H1 (cell line): ENCODE measurements at places on chromosomes 7 and 10.

DNA sequence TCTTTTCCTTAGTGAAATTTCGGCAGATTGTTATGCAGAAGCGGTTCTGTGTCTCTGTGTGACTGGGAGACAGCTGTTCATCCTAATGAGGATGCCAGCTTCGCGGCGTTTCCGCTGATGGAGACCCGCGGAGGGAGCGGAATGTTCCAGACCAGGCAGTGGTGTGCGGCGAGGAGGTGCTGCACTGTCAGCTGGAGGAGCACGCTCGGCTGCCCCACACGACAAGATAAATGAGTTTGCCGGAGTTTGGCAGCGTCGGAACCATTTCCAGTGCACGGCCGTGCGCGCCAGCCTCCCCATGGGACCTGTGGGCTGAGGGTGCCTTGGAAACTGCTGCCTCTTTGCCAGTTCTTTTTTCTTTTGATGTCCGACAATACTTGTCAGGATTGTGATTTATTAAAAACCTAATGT is 64.6 kb downstream of the WDR37 start:
- DNase-seq = peak; percentile 34

- DNase-seq = no peak
These were observed 74.0 kb downstream of the WNT2 start for GRCh38 chr7:117248829-117249228.

DNA sequence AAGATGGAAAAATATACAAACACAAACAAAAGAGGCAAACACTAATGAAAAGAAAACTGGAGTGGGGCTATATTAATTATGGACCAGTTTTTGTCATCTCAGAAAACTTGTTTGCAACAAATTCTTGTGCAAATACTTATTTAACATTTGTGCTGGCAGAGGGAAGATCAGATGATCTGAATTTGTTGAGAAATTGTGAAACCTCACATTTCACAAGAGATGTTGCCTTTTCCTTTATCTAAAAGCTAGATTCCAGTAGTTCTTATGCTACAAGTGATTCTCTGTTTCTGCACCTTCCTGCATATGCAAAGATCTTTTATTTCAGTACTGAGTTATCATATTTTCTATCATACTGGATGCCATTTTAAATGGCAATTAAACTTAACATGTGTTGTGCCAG is 320.7 kb downstream of the SUGCT start:
- no peak for DNase-seq

GRCh38 chr7:12456506-12456905 is 52.8 kb upstream of the VWDE start:
- no peak for DNase-seq

DNA sequence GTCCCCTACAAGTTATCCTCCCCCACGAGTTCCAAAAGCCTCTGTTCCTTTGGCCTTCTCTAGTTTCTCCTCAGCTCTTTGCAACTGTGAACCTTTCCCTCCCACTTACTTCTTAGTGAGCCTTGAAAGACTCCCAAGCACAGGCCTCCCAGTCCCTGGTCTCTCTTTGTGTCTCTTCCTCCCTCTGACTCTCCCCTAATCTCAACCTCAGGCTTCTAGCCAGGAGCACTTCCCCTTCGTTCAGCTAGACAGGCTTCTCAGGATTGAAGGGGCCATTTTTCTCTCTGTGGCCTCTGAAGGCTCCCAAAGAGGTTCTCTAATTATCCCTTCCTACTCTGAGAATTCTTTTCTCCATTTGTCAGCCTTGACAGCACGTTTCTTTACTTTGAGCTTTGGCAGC is 50.2 kb upstream of the PHYHIPL start:
- no peak for DNase-seq

- DNase-seq = no peak
These were observed 14.6 kb upstream of the DRGX start for GRCh38 chr10:49410365-49411074.

DNA sequence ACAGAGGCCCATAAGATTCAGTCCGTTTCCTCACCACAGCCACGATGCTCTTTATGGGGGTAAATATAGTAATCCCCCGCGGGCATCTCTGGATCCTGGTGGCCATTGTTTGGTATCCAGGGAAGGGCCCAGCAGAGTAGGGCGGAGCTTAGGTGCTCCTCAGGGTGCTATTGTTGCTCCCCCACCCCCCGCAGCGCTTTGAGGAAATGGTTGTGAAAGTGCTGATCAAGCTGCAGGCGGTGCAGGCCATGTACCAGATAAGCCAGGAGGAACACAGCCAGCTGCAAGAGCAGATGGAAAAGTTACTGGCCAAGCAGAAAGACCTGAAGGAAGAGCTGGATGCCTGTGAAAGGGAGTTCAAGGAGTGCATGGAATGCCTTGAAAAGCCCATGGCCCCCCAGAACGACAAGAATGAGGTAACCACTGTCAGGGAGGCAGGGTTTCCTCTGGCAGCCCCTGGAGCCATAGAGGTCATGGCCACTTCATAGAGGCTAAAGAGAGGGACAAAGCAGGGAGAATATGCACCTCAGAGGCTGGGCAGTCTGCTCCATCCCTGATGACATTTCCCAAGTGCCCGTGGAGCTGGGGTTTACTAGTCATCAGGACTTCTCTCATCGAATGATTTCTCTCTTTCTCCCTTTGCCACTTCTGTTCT is 17.6 kb upstream of the FLNC start:
- DNase-seq = no peak

DNA sequence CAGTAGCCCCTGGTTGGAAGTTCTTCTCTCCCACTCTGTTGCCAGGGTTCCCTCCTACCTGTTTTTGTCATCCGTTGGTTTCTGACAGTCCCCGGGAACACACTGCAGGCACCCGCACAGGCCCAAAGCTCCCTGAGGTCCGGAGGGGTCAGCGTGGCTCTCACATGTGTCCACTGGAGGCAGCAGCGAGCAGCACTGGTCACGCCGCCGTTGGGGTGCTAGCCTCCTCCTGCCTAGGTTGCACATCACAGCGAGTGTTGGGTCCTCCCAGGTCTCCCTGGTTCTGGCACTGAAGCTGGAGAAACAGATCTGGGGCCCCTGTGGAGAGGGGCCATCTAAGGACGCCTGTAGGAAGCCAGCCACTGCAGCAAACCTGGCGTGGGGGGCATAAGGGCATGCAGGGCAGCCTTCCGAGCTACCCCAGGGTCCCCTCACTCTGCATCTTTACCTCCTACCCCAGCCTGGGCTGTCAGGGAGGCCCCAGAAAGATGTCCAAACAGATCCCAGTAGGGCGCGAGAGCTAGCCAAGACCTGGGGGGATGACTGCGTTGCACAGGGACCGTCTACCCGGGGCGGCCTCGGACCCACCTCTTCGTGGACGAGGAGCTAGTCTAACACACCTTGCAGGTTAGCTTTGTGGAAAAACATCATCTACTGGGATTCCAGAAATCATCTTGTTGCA is 28.9 kb downstream of the LRRC27 start:
- no peak for DNase-seq

DNA sequence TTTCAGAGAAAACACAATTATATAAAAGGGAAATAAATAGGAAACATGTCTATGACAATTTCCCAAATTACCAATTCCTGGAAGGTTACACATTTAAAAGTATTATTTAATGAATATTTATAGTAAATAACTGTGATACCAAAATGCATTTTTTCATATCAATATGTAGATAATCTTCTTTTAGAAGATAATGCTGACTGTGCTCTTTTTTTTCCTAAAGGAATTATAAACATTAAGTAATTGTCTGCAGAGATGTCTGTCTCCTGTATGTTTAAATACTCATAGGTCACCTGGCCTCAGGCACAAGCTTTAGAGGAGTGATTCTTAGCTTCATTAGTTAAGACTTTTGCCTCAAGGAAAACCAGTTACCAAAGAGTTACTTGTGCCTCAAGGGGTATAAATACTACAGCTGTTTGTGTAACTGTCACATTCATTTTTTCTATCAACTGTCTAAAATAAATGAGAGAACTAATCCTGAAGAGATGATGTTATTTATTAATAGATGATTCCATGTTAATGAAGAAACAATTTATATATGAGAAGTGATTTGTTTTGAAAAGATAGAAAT is 77.1 kb downstream of the DNAJC1 start:
- DNase-seq = no peak

DNA sequence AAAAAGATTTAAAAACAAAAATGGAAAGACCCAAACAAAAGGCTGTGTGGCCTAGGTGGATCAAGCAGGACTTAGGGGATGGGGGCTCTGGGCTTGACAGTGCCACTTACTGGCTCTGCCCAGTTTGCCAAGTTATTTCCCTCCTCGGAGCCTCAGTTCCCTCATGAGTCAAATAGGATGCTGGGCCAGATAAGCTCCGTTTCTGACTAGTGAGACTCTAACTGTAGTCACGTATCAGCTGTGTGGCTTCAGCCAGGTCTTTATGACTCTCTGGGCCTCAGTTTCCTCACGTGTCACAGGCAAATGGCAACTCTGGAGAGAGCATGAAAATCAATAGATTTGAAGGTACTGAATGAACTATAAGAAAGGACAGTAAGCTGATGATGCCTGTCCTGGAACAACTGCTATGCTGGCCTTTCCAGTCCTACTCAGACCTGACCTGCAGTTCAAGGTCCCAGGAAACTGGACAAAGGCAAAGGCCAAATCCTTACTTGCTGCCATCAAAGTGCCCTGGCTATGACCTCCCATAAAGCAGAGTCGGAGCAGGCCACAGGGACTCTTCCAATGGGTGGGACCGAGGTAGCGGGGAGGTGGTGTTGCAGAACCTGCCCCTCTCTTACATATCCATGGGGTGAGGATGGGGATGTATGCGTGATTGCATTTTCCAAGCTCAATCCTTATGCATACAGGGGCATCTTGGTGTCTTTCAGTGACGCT is 27.0 kb downstream of the FAM53B start:
- no peak for DNase-seq

- DNase-seq = no peak
These were observed at the start of gene ANKRD22 for GRCh38 chr10:88851706-88852105. TSS of gene ANKRD22 (minus strand) at chr10:88851844. CDS start at chr10:88851607, 237 bp downstream.

- no peak for DNase-seq
These were observed 269.9 kb downstream of the BAMBI start for GRCh38 chr10:28947171-28947570.

DNA sequence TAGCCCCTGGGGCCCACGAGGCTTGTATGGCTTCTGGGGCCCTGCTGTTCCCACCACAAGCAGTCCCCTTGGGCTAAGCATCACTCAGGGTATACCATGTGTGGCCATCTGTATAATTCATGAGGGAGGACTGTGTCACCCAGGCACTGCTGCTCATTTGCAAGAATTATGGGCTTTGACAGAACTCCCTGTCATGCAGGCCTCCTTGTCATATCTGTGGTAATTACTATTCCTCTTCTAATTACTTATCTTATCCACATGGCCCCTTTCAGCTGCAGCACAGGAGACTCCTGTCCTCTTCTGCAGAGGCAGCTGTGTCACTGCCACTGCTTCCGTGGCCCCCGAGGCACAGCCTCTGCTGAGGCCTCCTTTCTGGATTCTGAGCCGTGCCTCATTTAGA is 46.3 kb downstream of the LRMDA start:
- DNase-seq = no peak

GRCh38 chr7:81507221-81507620 is 262.6 kb downstream of the HGF start:
- DNase-seq = no peak

- no peak for DNase-seq
These were observed 36.4 kb upstream of the CD36 start for GRCh38 chr7:80601999-80602398.

DNA sequence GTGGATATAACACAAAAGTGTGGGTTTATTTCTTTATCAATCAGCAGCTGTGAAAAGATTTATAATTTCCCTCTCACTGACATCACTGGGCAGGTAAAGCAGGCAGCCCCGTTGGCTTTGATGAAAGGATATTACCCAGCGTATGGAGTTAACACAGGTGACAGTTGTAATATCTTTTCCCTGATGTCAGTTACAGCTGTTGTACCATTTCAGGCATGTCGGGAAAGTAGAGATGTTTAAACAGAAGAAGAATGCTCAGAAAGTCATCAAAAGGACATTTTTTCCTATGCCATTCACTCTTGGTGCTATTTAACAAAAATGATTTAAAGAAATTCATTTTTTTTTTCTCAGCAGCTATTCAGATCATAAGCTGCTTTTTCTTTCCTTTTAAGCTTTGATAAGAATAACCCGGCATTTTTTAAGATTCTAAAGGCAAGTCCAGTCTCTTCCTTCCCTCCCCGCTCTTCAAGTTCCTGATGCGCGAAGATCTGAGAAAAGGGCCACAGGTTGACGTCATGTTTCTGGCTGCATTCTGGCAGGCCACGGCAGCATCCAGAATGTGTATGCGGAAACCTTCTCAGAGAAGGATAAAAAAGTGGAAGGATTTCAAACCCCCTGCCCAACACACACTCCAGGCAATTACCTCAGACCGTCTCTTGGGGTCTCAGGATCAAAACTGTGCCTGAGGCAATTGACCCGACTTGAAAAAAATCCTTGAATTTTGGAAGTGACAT is 32.5 kb upstream of the ADAM12 start:
- no peak for DNase-seq

GRCh38 chr10:31304291-31304970 is 14.6 kb upstream of the ZEB1 start:
- DNase-seq = no peak

DNA sequence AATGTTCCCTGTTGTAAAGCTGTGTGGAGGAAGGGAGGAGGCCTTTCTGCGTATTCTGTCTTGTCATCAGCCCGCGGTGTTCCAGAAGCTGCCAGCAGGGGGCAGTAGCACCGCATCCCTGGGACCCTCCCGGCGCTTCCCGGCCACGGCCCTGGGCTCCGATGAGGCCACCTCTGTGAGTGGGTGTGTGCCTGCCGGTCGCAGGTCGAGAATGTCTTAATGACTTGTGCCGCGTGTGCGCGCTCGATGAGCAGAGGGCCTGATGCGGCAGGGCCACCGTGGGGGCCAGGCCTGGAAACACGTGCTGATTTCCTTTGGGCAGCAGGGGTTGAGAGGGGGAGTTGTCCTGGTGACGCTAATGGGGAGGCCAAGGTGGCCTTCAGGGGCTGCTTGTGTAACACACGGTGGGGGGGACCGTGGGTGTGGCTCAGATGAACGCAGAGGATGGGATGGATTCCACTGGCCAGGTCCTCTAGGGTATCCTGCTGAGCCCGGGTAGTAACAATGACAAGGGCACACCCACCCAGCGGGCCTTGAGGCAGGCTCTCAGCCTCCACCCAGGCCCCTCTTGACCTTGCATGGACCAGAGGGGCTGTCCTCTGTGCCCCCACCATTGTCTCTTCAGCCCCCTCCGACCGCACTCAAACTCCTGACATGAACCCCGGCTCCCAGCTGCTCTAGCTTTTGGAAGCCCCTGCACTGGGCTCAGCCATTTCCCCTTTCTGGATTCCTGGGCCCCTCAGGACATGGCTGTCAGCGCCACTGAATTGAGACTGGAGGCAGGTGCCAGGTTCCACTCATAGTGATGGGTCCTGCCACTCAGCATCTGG is 135.9 kb upstream of the PODXL start:
- DNase-seq = peak; percentile 99

DNA sequence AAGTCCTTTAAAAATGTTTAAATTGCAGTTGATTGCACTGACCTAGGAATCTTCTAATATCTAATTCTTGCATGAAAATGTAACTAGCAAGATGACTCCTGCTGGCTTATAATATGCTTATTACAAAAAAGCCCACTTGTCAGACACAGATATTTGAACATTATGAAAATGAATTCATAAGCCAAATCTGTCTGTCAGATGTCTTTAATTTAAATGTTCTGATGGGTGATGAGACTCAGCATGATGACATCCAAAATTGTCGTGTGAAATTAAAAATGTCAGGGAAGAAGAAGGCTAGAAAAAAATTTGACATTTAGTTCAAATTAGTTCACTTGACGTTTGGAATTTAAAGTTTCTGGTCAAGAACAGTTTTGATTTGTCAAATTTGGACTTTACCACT is 277.8 kb downstream of the PHF14 start:
- no peak for DNase-seq
